ENCODE measurements at places on chromosomes 3 and 15.

DNA sequence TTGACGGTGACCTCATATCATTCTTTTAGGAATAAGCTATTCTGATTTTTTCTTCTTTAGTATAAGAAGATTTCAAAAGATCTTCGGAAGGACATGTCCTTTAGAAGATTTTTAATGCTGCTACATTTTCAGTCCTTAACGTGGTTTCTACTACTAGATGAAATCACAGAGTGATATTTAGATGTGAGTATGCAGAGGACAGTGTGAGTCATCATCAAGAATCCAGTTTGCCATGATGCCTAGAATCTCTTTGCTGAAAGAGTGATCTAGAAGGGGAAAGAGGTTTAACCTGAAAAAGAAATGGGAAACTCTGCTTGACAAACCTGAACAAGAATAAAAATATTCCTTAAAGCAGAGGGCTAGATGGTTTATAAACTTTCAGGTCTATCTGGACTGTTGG, 43.2 kb downstream of the SLC7A14 start:
- DNase-seq, result no peak

GRCh38 chr3:137259701-137260100, 301.9 kb downstream of the IL20RB start:
- DNase-seq, result no peak

DNA sequence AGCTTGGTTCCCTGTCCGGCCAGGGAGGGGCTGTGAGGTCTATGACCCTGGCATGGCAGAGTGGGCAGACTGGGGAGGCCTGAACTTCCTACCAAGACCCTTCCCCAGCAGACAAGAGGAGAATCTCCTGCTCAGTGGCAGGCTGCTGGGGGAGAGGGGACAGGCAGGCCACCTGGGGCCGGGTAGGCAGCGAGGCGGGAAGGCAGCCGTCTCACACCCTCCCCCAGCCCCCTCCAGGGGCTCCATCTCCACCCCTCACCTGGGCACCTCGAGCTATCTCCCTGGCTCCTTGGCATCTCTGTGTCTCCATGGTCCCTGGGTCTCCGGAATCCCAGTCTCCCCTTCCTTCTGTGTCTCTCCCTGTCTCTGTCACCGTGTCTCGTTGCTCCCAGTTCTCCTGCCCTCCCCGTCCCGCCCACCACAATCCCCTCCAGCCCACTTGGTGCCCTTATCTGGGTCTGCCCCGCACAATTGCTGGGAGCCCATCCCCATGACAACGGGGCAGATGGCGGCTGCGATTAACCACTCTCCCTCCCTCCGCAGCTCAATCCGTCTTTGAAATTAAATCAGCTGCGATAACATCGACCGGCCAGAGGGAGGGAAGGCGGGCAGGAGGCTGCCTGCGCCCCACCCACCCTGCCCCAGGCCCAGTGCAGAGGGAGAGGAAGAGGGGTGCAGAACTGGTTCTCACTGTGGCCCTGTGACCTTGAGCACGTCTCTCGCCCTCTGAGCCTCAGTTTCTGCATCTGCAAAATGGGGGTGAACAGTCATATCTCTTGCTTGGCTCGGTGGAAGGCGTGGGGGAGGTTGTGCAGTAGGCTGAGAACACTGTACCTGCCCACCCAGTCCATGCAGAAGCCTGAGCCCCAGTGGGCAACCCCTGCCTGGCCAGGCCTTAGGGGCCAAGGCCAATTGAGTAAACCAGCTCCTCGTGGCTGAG, 9.6 kb downstream of the DNAJB8 start:
- no peak for DNase-seq

DNA sequence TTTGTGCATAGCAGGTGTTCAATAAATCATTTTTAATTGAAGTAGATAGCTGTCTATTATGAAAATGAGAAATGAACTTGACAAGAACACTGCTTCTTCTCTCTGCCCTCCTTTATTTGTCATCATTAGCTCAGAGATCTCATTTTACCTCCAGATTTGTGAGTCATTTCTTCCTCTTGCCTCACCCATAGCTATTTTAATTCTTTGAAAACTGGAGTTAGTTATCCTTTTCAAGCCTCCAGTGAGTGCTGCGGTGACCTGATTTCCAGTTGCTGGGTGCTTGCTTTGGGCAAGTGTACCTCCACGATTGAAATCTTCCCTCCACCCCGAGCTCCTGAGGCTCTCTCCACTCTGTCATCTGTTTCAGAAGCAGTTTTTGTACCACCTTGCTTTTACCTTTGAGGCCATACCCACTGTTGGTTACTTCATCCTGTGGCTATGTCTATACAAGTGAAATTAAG, 114.6 kb downstream of the NFKBIZ start:
- DNase-seq, result no peak

DNA sequence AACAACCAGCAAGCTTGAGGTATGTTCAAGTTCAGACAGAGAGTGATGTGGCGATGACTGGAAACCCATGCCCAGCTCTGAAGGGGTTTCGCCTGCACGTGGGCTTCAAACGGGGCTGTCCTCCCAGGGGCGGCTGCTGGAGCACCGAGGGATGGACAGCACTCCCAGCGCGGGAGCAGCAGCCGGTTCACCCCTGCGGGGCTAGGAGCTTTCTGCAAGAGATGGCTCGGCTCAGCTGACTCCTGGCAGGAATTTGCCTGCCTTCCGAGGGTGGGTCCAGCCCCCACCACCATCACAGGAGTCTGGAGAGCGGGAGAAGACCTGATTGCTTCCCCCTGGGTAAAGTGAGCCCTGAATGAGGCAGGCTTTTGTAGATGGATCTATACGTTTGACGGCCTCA, 66.9 kb downstream of the ASB7 start:
- no peak for DNase-seq

- DNase-seq, result no peak
Measured at GRCh38 chr3:142595581-142595950, 627 bp upstream of the PLS1 start.

- no peak for DNase-seq
Measured at GRCh38 chr3:161349529-161350312, 21.6 kb downstream of the SPTSSB start.

DNA sequence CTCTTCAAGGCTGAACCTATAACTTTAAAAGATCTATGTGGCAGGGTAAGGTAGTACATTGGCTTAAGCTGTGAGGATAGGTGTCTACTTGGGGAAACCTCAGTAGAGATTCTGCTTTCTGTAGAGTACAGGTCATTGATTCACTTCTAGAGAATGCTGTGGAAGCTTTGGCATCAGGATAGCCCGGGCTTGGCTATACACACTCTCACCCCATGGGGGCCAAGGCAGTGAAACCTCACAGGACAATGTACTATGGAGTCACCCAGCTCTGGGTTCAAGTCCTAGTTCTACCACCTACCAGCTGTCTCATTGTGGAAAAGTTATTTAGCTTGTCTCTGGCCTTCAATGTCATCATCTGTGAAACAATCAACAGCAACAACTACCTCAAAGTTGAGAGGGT, 9.0 kb downstream of the MTFMT start:
- DNase-seq, result no peak

GRCh38 chr15:41695750-41696436, 35.7 kb downstream of the MGA start:
- DNase-seq, result peak; percentile 81

DNA sequence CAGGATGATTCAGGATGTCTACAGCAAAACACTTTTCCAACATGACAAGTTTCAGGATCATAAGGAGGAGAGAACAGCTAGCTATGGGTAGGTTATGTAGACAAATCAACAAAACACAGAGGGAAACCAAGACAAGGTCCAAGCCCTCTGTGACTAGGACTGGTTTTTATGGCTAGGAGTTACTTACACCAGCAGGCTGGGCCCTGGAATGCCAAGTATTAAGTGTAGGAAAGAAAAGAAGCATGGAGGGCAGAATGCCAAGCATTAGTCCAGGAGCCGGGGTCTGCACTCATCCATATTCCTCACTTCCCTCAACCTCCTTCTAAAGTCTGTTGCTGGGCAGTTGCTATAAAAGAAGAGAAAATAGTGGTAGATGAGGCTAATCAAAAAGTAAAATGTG, 35.3 kb upstream of the PPP2R3A start:
- DNase-seq, result no peak

DNA sequence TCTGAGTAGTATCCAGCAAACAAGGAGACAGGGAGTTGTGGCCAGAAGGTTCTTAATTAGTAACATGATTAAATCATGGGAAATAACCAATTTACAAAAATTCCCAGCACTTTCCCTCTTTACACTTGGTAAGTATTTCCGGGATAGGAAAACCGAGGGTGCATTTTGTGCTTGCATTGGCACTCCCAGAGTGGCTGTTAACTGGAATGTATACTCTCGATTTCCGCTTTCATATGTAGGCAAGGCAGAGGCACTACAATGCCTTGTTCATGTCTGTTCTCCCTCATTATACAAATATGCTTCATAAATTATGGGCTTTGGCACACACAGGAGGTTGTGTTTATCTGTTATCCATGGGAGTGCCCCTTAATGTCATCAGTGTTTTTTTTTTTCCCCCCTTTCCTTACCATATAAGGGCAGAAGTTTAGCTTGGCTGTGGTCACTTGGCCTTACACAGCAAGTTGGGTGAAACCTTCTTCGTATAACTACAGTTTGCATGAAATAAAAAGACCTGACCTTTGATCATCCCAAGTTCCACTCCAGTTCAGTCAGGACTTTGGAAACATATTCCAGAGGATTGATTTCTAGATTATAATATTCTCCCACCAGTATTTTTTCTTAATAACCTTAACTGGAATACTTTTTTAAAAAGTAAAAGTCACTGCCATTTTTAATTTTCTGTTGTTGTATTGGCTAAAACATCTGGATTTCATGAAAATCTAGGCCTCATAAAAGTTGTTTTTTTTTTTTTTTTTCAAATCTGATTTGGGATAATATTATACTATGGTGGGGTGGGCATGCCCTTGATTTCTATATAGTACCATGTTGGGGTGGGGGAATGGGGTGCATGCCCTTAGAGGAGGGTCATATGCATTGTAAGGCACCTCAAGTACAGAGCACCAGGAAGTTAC, 8.9 kb downstream of the TPM1 start:
- DNase-seq, result no peak
